Mononuclear cell (primary cell): ENCODE measurements at places on chromosomes 7 and 10. TPM values are rescaled to one million over a fixed set of nuclear protein-coding genes. Genes with fewer than 3 reads are reported as not detected.

The UPP1 gene
- total RNA-seq = 66.0 TPM

The C10orf62 gene
- not detected for total RNA-seq

The CYP3A4 gene
- total RNA-seq = not detected

The CRHR2 gene
- not detected for total RNA-seq

The HTR5A gene
- total RNA-seq = under 0.01 TPM

The PDGFA gene
- total RNA-seq = 6.1 TPM

The SPDYE3 gene
- total RNA-seq = under 0.01 TPM

The SEMA3C gene
- 9.7 TPM for total RNA-seq

The CDC123 gene
- total RNA-seq = 91.0 TPM

The JAZF1 gene
- 16.5 TPM for total RNA-seq

The NPC1L1 gene
- total RNA-seq = not detected

The VENTX gene
- total RNA-seq = 2.0 TPM

The SEMA3D gene
- 0.21 TPM for total RNA-seq

The DLX6 gene
- not detected for total RNA-seq

The IGFBP1 gene
- not detected for total RNA-seq

The ACTA2 gene
- total RNA-seq = 1.8 TPM

The ZNF716 gene
- not detected for total RNA-seq

The IQUB gene
- 0.52 TPM for total RNA-seq

The KLF14 gene
- total RNA-seq = under 0.01 TPM

The TRIL gene
- not detected for total RNA-seq

The ASB10 gene
- not detected for total RNA-seq

The CNNM2 gene
- total RNA-seq = 7.3 TPM

The DYNC1I1 gene
- 0.10 TPM for total RNA-seq

The HIP1 gene
- 4.2 TPM for total RNA-seq

The DBF4 gene
- total RNA-seq = 75.4 TPM

The GPR15LG gene
- not detected for total RNA-seq

The TUBB8 gene
- 0.21 TPM for total RNA-seq

The FAM237B gene
- total RNA-seq = not detected

The MOGAT3 gene
- total RNA-seq = not detected

The PNLIP gene
- total RNA-seq = not detected

The WDR91 gene
- 14.3 TPM for total RNA-seq

The THSD7A gene
- 0.10 TPM for total RNA-seq

The FEZF1 gene
- not detected for total RNA-seq

The DNAJC12 gene
- not detected for total RNA-seq

The DDX21 gene
- 136 TPM for total RNA-seq

The GLCCI1 gene
- total RNA-seq = 12.0 TPM

The NPTX2 gene
- 0.42 TPM for total RNA-seq

The HDAC9 gene
- 20.9 TPM for total RNA-seq

The SPACDR gene
- total RNA-seq = 0.73 TPM

The ZNF736 gene
- 31.3 TPM for total RNA-seq

The ELOVL3 gene
- total RNA-seq = not detected

The CAMK2B gene
- total RNA-seq = not detected

The LRIT1 gene
- total RNA-seq = not detected

The AMZ1 gene
- total RNA-seq = 0.63 TPM

The KCNMA1 gene
- 0.42 TPM for total RNA-seq
